ENCODE measurements at places on chromosomes 11 and 22.

- DNase-seq: no peak
Measured at GRCh38 chr22:34534101-34534500, 531.9 kb upstream of the ISX start.

DNA sequence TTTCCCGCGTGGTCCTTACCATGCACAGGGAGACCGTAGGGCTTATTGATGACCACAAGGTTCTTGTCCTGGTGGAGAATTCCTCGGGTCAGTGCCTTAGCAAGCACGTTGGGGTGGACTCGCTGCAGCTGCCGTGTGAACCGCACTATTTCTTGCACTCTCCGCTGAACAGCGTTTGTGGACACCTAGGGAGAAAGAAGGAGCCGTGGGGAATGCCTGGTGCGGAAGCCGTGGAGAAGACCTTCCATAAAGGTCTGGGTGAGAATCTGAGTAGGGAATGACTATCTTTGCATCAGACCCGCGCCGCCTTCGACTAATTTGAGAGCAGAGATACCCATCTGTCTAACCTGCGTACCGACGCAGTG, 597 bp downstream of the RPUSD4 start:
- no peak for DNase-seq

GRCh38 chr11:110832539-110832938, 120.3 kb upstream of the ARHGAP20 start:
- no peak for DNase-seq

DNA sequence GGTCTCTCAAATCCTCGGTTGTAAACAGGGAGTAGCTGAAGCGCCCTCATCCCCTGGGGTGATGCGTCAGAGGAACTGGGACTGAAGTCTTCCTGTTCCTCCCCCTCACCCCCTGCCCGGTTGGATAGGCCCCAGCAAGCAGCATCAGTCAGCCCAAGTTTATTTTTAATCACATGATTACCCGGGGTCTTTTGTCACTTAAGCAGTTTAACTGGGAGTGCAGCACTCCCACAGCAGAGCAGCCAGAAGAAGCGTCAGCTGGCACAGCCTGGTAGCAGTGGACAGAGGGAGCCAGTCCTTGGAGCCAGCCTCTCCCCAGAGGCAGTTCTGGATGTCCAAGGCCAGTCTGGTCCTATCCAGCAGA, 342.1 kb downstream of the CTTN start:
- no peak for DNase-seq

DNA sequence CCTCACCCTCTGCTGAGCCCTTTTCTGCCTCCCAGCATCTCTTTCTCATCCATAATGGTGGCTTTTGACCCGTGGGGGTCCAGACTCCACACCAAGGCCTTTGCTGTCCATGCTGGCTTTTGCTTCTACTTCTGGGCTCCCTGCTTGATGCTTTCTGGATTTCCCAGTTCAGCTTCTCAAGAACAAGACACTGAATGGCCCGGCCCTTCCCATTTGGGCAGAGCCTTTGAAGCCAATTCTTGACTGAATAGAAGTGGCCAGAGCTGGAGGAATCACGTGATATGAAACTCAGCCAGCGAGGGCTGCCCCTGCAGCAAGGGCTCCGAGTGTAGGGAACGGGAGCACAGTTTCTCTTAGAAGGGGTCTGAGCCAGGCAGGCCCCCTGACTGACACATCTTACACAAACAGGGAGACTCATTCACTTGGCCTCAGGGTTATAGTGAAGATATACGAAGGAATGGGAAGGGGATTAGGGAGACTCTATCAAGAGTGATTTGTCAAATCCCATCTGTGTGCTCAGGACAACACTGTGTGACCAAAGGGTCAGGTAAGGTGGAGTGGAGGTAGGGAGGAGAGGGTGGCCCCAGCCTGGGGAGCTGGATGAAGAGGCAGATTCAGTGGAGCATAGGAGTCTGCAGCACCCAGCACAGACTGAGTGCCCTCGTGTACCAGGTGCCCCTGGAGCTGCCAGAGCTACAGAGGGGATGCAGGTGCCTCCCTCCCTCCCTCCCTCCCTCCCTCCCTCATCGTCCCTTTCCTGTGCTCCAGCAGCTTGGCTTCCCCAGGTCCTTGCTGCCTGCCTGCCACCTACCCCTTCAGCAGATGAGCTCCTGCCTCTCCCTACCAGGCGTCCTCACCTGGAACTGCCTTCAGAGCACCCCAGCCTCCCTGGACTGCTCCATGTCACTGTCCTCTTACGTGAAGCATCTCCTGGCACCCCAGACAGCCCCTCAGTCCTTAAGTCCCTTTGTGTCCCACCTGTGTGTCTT, 106.0 kb downstream of the TRIM29 start:
- DNase-seq: no peak

Data from bronchial epithelial cell (primary cell).